Body of pancreas (tissue), 4 donors: ENCODE measurements at places on chromosomes 11 and 22. TPM values are rescaled to one million over a fixed set of nuclear protein-coding genes. Genes with fewer than 3 reads are reported as not detected.

DRD2 gene
- not detected for total RNA-seq

KCNJ5 gene
- total RNA-seq: 13.7 TPM

FAM227A gene
- total RNA-seq: 1.3 TPM

NXPE1 gene
- total RNA-seq: not detected

SEPTIN5 gene
- 15.2 TPM for total RNA-seq

LZTR1 gene
- total RNA-seq: 25.7 TPM

SAA4 gene
- not detected for total RNA-seq

MPEG1 gene
- 1.3 TPM for total RNA-seq

ZP1 gene
- not detected for total RNA-seq

CREB3L1 gene
- total RNA-seq: 20.8 TPM

EFCAB6 gene
- 4.0 TPM for total RNA-seq

TTC9C gene
- total RNA-seq: 18.5 TPM

MMP11 gene
- 2.0 TPM for total RNA-seq

LGR4 gene
- 120 TPM for total RNA-seq

KRTAP5-10 gene
- not detected for total RNA-seq

NCR3LG1 gene
- under 0.01 TPM for total RNA-seq

TSGA10IP gene
- not detected for total RNA-seq

SLCO2B1 gene
- 101 TPM for total RNA-seq

ZC3H12C gene
- 7.8 TPM for total RNA-seq

FOXR1 gene
- not detected for total RNA-seq

ADM2 gene
- 8.2 TPM for total RNA-seq

CATSPERZ gene
- 2.3 TPM for total RNA-seq

BIK gene
- 11.5 TPM for total RNA-seq

TRIM6 gene
- 2.1 TPM for total RNA-seq

CBX7 gene
- total RNA-seq: 38.1 TPM

BDNF gene
- not detected for total RNA-seq

P2RY2 gene
- 2.0 TPM for total RNA-seq

IRAG1 gene
- 10.1 TPM for total RNA-seq

CASP1 gene
- 1.3 TPM for total RNA-seq

LAMTOR1 gene
- total RNA-seq: 66.9 TPM
